ENCODE measurements at places on chromosomes 6 and 20.
A peak's percentile ranks its signal among the peaks of the same experiment; 100 is the strongest.

GRCh38 chr20:25288291-25289181 is 40.7 kb downstream of the PYGB start:
- peak; percentile 15 for DNase-seq

DNA sequence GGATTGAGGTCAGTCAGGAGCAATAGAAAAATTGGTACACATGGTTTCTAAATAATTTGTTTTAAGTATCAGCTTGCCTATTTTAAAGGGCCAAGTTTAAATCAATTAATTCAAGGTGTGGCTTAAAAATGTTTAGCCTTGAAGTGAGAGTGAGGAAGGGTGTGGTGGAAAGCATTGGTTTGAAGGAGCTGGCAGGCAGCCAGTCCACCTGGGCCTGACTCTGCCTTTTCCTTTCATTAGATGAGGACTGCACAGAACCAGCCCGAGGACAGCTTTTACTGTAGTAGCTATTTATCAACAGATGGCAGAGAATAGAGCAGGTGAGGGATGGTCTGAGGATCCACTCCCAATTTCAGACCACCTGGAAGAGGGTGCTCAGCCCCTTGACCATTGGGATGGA is 42.4 kb downstream of the DHX35 start:
- no peak for DNase-seq

GRCh38 chr20:9903048-9903655 is 64.3 kb upstream of the PAK5 start:
- DNase-seq: no peak

DNA sequence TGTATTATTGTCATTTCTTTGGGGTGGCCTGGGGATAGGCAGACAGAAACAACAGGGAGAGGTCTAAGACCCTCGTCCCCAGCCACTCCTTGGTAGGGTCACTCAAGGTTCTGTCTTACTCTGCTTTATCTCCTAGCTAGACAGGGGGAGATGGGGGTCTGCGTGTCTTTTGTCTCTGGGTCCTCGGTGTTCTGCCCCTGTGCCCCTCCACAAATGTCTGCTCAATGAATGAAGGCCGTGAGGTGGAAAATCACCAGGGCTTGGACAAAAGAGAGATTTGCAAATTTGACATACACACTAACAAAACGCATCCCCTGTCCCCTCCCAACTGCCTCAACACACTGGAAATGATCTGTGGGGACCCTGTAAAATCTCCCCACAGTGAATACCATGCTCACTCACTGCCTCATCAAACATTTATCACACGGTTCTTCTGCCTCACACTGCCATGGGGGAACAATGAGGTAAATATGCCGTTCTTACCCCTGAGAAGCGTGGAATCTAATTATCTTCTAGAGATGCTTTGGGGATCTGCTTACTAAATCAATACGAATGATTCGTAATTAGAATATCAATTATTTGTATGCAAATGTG is 13.2 kb upstream of the VAPB start:
- no peak for DNase-seq

GRCh38 chr20:38152175-38152620 is 12.9 kb downstream of the TGM2 start:
- no peak for DNase-seq

GRCh38 chr6:132659082-132659481 is at the start of gene TAAR1:
Gene TAAR1, minus strand, starts transcription at chr6:132659182. Its CDS starts 13,179 bp downstream, at chr6:132646003.
- DNase-seq: no peak

GRCh38 chr6:41462033-41462432 is 84.1 kb upstream of the FOXP4 start:
- no peak for DNase-seq

DNA sequence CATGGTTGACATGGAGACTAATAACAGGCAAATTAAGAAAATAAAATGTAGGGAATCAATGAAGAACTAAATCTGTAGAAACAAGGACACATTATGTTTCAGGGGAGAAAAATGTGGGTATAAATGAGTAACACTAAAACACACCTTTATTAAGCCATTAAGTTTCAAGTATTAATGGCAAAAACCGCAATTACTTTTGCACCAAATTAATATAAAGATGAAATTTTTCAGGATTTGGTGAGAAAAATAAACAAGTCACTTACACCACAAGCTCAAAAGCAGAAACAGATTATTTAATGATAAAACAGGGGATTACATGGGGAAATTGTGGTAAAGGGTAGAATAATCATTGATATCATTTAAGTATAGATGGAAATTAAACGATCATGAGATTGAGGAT is 793.8 kb upstream of the FLRT3 start:
- no peak for DNase-seq

GRCh38 chr6:30357678-30358540 is 13.0 kb downstream of the RPP21 start:
- peak; percentile 39 for DNase-seq

- no peak for DNase-seq
Observed at GRCh38 chr6:105850261-105851112, 235.6 kb upstream of the PRDM1 start.

DNA sequence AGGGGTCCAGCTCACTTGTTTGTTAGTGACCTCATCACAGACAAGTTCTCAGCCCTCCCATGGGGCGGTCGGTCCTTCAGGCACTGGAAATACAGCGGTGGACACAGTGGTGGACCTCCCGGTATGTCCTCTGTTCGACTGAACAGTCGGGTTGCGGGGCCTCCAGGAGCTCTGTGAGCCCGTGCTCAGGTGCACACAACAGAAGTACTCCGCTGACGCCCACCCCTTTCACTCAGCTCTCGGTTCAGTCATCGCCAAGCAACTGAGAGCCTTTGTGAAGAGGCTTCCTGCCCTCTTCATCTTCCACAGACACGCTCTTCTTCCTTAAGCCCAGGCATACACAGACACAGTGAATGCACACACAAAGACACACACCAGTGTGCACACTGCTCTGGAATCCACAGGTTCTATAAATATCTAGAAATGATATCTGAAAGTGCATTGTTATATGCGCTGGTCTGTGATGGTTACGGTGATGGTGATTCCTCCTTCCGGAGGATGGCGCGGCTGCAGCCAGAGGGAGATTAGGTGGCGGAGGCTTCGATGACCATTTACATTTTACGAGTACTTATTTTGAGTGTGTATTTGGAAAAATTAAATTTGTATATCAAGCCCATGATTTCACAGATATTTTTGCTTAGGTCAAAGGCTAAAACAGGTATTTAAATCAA is 46.8 kb upstream of the BHLHE23 start:
- no peak for DNase-seq

DNA sequence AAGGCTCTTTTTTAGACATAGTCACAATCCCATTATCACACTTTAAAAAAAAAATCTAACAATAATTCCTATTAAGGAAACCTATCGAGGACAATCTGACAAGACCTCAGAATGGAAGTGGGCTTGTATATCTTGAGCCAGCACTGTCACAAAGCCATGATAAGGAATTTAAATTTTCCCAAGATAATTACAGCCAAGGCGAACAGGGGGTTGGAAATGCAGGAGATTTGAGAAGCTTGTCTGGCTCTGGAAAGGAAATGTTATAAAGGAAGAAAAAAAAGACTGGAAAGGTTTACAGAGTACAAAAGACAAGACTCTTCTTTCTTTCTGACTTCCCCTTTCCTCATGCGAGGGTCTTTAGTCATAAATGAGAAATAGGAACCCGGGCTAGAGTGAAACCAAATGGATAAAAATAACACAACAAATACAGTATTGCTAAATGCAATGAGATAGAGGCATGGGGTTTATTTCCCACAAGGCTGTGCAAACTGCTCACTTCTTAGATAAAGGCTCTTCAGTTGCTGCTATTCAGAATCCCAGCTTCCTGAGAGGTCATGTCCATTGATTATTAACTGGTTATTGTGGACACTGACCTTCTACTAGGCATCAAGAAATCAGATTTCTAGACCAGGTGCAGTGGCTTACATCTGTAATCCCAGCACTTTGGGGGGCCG is 13.4 kb upstream of the GHRH start:
- no peak for DNase-seq

DNA sequence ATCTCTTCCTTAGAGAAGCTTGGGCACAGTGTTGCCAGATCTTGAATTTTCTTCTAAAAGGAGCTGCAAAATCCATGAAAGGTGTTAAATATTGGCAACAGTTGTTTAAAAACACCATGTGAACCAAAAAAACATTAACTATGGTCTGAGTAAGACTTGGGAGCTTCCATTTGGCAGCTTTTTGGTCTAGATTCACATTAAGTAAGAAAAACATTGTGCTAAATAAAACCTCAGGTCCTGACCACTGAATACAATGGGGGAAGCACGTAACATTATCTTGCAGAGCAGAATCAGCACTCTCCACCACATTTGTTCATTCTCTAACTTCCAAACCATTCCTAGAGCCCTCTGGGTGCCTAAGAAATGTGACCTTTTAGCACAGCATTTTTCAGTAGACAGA is 437.6 kb upstream of the PLCB4 start:
- DNase-seq: no peak

- DNase-seq: no peak
Observed at GRCh38 chr6:164825386-164825785, 484.0 kb downstream of the C6orf118 start.

- DNase-seq: no peak
Observed at GRCh38 chr20:10649797-10650160, 24.0 kb downstream of the JAG1 start.

- DNase-seq: no peak
Observed at GRCh38 chr6:67594366-67594765, 1040.7 kb upstream of the ADGRB3 start.

DNA sequence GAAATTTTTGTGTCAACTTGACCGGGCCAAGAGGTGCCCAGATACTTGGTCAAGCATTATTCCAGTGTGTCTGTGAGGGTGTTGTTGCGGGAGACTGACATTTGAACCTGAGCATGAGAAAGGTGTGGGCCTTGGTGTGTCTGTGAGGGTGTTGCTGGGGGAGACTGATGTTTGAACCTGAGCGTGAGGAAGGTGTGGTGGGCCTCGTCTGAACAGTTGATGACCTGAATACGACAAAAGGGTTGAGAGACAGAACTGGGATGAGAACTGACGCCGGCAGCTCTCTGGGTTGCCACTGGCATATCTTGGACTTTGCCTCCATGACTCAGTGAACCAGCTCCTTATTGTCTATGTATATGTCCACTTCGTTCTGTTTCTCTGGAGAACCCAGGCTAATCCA is 240.5 kb downstream of the ERMARD start:
- DNase-seq: no peak

- DNase-seq: no peak
Observed at GRCh38 chr6:137880746-137881521, 13.9 kb downstream of the TNFAIP3 start.

- DNase-seq: no peak
Observed at GRCh38 chr6:14200047-14200446, 82.5 kb downstream of the CD83 start.

GRCh38 chr6:166430269-166430668 is 47.5 kb upstream of the MPC1 start:
- DNase-seq: no peak

DNA sequence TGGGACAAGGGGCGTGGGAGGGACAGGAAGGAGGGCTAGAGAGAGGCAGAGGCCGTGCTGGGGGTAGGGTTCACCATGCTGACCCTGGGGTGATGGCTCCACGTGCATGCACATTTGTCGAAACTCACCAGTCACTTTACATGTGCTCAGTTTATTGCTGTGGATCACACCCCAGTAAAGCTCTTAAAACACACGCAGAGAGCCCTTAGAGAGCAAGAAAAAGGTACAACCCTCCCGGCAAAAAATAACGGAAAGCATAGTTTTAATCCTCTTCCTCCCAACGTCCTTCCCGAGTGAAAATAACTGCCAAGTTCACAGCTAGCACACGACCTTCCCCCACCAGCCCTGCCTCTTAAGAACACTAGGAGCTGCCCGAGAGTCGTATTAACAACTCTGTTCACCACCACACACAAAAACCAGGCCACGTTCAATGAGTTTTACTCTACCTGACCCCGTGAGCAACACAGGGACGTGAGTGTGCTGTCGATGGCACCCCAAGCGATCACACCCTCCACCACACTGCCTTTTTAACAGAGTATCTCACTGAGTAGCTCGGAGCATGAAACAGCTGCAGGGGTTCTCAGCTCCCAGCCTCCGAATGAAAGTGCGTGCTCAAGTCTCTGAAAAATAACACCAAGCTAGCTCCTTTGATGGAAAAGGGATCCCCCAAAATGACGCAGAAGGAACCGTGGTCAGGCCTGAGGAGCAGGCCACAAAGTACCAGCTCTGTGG is 39.7 kb downstream of the TAF4 start:
- DNase-seq: no peak

DNA sequence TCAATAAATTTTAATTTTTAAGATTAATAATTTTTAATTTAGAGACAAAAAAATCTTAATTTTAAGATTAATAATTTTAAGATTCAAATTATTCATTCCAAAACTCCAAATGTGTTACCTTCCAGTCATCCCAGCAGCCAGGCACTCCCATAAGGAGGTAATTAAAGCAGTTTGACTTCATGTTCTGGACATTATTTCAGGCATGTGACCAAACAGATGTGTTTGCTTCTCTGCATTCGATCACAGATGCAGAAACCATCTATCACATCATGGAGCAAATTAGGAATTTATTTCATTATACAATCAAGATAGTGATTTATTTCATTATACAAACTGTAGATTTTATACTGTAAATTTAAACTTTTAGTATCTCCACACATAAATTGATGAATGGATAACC is 150.3 kb downstream of the AKAP7 start:
- DNase-seq: no peak

GRCh38 chr6:18829272-18829870 is 442.2 kb downstream of the RNF144B start:
- DNase-seq: no peak

GRCh38 chr6:50707191-50707590 is 6.1 kb upstream of the TFAP2D start:
- no peak for DNase-seq

- DNase-seq: no peak
Observed at GRCh38 chr20:2751347-2751877, 49.0 kb downstream of the CPXM1 start.

- DNase-seq: peak; percentile 97
Observed at GRCh38 chr6:44072959-44073611, 54.2 kb downstream of the MRPL14 start.

DNA sequence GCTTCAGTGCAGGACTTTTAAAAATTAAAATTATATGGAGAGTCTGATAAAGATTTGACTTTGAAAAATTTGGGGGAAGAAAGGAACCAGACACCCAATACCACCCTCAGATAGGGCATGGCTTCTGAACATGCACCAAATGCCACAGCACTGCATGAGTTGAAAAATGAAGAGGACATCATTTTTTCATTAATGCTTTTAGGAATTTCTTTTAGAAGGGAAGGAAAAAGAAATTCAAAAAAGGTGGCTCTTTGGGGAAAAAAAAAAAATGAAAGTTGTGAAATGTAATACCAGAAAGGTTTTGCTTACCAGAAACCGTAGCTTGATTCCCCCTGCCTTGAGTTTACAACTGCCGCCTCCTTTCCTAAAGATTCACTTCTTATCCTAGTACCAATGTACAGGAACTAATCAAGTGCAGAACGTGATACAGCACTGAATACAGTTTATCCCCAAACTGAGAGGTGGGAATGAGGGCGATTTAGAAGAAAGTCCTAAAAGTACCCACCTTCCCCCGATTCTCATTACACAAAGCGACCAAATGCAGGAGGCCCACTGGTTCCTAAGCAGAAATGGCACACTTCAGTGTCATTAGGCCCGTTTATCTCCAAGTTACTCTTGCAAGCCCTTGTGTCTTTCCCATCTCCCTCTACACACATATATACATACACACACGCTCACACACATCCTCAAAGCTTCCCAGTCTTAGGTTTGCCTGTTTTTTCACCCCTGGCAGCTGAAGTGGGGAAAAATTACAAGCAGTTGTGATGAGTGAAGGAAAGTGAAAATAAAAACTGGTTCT is 2.8 kb downstream of the PPP1R10 start:
- no peak for DNase-seq

Data from left hindlimb (tissue), 1 donor.